ENCODE measurements at places on chromosomes 1 and 21.

DNA sequence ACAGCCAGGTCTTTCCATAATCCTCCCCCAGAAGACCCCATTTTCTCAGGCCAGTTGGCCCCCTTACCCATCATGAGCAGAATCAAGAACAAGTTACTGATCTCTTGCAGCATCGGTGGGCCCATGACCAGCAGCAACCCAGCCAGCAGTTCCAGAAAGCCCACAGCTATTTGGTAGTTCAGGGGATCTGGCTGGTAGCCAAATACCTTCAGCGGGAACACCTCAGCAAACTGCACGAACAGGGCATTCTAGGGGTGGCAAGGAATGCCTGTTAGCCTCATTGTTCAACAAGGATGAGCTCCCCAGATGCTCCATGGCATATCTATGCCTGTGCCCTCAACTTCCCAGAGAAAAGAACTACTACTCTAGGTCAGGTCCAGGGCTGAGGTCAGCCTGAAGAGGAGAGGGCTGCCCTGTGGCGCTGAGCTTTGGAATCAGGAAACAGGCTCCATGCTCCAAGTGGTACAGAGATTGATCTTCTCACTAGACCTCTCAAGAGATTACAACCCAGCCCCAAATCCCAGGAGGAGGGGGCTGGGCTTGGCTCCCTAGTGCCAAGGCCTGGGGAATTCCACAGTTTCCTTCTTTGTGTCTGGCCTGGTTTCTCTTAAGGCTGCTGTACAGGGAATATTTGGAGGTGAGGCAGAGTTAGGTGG, 1.3 kb downstream of the TMEM35B start:
- DNase-seq, result no peak

DNA sequence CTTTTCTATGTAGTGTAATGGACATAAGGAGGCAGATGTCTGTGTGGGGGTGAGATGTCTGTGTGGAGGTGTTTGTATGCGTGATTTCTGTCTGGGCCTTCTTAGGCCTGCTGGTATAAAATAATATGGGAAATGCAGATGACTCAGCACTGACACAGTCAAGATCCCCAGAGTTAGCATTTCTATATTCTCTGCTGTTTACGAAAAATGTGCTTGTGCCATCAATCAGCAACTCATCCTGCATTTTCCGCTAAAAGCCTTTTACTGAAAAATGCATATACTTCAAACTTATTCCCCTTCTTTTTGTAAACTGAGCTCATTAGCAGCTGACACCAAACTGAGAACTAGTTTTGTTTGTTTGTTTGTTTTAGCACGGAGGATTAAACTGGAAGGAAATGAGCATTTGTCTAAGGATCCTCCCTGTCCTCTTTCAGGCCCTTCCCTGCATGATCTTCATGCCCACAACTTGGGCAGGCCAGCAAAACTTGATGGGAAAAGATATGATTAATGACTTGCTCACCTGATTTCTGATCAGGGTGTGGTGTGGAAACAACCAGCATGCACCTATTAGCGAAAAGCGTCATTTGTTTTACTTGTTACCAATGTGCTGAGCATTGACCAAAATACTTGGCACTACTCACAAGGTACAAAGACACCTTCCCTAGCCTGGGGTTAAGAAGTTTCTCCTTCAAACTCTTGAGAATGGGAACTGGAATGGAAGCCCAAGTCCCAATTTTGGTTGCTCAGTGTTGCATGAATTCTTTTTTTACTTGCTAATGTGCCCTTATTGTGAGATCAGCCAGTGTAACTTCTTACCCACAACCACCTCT, 77.4 kb downstream of the NDUFS5 start:
- DNase-seq, result no peak

- no peak for DNase-seq
Observed at GRCh38 chr1:201366696-201367095, 10.8 kb downstream of the TNNT2 start.

DNA sequence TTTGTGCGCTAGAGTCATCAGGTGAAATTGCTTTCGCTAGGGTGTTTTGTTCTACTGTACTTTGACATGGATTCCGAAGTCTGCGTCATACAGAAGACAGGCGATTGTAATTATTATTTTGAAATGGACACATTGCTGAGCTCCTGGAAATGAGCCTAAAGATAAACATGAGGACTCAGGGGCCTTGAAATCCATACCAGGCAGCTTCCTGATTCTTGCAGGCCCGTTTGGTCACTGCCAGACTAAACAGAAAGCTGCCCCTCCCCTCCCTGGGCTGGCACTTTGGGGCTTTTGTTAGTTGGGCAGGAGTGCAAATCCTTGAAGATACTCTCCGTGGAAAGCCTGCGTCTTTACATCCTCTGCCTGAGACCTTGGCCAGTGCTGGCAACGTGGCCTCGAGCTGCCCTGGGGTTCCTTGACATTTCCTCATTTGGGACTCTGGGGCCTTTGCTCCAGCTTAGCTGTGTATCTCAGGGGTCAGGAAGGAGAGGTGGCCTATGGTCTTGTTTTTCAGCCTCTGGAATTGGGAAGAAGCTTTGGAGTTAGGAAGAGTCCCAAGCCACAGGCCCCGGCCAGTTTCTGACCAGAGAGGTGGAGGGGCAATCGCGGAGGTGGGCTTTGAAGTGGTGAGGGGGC, 26.9 kb upstream of the KCNE2 start:
- DNase-seq, result no peak

DNA sequence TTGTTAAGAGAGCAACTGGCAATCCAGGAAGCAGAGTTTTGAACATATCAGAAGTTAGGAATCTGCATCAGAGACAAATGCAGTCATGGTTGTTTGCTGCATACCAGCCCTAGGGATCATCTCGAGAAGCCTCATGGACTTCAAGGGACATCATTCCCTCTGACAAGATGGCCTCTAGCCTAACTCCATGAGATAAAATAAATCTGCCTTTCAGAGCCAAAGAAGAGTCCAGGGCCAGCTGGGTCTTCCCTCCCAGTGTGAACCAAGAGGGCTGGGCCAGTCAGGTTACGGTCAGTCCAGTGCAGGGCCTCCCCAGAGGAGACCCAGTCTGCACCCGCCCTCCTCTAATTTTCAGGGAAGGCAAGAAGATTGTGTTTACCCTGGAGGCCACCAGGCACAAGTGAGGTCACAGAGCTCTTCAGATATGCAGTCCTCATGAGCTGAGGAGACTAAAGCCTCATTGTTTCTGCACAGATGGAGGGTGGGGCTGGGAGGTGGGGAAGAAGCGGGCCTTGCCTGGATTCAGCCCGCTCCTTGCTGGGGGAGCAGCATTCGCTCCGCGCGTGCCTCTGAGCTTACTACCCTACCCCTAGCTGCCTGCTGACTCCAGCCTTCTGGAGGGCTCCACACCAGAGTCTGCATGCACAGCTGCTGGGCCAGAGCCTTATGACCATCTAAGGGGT, 52.8 kb downstream of the CAPN2 start:
- DNase-seq, result no peak

- no peak for DNase-seq
Observed at GRCh38 chr1:36925251-36925650, 109.1 kb downstream of the GRIK3 start.

GRCh38 chr1:150532860-150533259, 16.3 kb upstream of the ADAMTSL4 start:
- no peak for DNase-seq

DNA sequence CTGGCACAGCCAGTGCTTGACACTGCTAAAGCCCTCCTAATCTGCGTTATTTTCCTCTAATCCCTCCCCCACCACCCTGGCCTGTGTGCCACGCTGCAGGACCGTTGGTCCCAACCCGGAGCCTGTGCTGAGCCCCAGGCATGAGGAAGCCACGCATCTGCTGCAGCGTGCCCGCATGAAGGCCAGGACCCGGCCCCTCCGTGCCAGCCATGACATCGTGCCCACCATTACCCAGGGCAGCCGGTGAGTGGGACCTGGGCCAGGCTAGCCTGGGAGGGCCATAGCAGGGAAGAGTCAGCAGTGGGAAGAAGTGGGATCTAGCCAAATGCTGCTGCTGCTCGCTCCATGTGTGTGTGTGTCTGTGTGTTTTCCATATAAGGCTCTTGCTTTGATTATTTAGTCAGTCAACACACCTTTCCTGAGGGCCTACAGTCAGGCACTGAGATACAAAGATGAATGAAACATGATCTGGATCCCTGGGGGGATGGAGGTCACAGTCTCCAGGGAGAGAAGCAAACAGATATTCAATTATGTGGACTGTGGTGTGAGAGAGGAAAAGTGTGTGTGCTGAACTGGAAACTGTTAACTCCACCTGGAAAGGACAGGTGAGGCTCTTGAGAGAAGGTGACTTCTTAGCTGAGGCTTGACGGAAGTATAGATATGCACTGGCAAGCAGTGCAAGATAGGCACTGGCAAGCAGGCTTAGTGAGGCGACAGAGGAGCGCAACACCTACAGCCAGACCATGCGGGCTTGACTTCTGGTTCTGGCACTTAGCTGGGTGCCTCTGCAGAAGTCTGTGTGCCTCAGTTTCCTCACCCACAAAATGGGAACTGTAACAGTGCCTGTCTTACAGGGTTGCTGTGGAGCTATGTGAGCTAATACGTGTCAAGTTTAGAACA, 15.9 kb downstream of the KIAA1614 start:
- no peak for DNase-seq

DNA sequence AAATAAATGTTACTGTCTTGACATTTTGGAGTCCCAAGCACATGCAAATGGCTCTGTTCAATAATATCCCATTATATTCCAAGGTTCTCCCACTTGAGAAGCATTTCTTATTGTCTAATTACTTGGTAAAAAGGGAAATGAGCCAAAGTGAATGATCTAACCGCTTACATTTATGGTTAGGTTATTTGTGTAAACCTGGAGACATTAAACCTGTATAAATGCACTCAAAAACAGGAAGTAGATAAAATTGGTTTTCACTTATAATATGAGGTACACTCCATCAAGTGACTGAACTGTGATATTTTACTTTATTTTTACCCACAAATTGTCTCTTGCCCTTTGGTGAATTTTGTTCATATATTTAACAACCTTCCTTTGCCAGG, 26.8 kb downstream of the KIF1B start:
- no peak for DNase-seq

GRCh38 chr1:91616712-91617111, 116.1 kb downstream of the CDC7 start:
- DNase-seq, result no peak

All from stimulated activated naive CD4-positive, alpha-beta T cell treated with Interleukin-2 at 50 U/mL for 16 hours (primary cell).